ENCODE measurements at places on chromosomes 5 and 9. TPM values are rescaled to one million over a fixed set of nuclear protein-coding genes. Genes with fewer than 3 reads are reported as not detected.

Gene NEURL1B
- total RNA-seq: 3.6 TPM

Gene SPATA9
- total RNA-seq: not detected

DNA sequence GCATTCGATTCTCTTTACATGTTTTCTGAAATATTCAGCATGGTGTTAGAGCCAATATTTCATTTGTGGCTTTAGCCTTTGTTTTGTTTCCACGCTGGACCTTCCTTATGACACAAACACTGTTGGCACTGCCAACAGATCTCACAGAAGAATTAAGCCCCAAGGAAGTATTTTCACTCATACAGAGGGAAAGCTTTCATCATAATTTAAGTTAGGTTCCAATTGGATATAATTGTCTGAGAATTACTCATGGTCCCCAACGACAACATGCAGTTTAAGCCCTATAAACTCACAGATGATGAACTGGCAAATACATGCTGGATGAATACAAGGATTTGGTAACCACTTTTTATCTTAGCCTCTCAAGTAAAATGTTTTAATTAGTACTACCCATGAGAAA lies 259.5 kb downstream of the EBF1 start:
- DNase-seq: no peak

DNA sequence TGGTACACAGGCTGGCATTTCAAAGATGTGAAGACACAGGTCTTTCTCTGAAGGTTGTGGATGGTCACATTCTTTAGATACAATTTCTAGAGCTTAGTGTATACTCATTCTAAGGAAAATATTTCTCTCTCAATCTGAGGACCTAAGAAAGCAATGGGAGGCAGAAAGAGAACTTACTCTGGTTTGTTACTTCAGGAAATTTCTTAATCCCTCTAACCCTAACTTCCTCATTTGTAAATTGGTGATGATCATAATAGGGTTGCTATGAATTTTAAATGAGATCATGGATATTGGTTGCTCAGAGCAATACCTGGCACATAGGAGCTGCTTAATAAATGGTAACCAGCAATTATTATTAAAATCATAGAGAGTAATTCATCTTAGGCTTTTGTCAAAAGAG lies 22.1 kb downstream of the FAM170A start:
- DNase-seq: no peak

DNA sequence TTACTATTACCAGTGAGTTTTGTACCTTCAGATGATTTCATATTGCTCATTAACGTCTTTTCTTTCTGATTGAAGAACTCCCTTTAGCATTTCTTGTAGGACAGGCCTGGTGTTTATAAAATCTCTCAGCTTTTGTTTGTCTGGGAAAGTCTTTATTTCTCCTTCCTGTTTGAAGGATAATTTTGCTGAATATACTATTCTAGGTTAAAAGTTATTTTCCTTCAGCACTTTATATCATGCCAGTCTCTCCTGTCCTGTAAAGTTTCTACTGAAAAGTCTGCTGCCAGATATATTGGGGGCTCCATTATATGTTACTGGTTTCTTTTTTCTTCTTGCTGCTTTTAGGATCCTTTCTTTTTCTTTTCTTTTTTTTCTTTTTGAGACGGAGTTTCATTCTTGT lies 13.3 kb downstream of the CDK7 start:
- no peak for DNase-seq

GRCh38 chr5:31048282-31049270 lies 144.9 kb upstream of the CDH6 start:
- DNase-seq: no peak

Measured in H9 (cell line).